ENCODE measurements at places on chromosomes 13 and 19.

GRCh38 chr19:37909661-37910199, 2.7 kb downstream of the SIPA1L3 start:
- no peak for DNase-seq

- no peak for DNase-seq
These were observed 758 bp upstream of the ZNF888 start for GRCh38 chr19:52923778-52924593.

- DNase-seq = no peak
These were observed 21.7 kb downstream of the SIPA1L3 start for GRCh38 chr19:37928527-37929286.

- no peak for DNase-seq
These were observed 95.7 kb downstream of the SLC10A2 start for GRCh38 chr13:102970542-102970941.

- no peak for DNase-seq
These were observed 7.2 kb downstream of the ERFL start for GRCh38 chr19:41920882-41921576.

- DNase-seq = no peak
These were observed 43.9 kb downstream of the ZC3H13 start for GRCh38 chr13:46008631-46009030.

DNA sequence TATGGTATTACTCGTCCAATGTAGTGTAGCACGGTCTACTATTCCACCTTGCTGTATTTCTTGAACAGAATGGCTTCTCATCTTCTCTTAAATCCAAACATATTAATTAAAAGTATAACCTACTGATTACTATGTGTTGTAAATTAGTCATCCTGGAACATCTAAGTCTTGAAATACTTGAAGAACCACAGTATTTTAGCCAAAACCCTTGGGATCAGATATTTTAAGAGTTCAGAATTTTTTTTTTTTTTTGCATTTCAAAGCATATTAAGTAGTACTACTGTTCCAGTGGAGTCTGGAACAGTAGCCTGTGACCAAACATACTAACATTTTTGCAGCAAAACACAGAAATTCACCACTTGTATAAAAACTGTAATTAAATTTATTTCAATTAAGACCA, 30.1 kb downstream of the ZC3H13 start:
- no peak for DNase-seq

DNA sequence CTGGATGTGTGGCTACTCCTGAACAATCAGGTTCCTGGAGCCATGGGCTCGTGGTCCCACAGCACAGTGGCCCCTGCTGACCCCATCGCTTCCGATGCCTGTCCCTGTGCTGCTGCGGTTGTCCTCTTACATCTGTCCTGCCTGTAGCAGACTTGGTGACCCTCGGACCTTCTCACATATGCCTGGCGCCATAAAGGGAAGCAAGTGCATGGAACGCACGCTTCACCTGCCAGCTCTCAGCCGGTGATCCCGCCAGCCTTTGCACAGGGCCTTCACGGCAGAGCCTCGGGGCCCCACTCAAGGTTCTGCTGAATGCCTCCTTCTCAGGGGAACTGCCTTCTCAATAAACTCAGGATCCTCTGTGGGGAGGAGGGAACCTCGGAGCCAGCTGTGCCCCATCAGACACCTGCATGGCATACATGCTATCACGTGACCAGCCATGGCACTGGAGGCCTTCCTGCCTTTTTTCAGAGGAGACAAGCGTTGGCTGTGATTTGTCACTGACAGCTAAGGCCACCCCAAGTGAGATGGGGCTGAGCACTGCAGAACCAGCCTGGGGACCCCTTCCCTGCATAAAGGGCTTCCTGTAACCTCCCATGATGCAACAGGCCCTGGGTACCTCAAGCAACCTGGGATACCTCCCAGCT, 24.3 kb downstream of the PEPD start:
- DNase-seq = no peak

GRCh38 chr19:29806098-29806866, 5.5 kb upstream of the CCNE1 start:
- no peak for DNase-seq

- no peak for DNase-seq
These were observed 3.6 kb upstream of the IFNL2 start for GRCh38 chr19:39264306-39265290.

GRCh38 chr19:29596885-29597525, 9.1 kb upstream of the POP4 start:
- no peak for DNase-seq

DNA sequence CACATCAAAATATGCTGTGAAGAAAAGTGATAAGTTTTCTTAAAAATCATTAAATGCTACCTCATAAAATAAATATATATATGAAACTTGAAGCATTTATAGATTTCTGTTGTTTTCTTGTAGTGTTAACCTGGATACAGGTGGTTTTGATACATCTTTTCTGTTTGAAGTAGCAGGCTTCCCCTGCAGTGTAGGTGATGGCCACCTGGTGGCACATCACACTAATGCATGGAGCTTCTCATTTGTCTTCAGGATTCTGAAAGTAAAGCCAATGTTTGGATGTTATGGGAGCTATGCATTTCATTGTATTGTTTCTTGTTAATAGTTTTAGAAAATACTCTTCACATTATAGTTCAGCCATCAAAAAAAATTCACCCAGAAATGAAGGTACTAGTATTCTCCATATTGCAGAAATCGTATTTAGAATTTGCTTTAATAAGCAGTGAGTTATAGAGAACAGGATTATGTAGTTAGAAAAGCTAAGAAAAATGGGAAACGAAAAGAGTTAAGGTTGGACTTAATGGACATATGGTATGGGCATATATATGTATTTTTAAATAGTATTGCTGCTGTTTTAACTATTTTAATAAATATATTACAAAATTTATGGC, 18.7 kb downstream of the GPR180 start:
- DNase-seq = no peak

- DNase-seq = no peak
These were observed 53.1 kb downstream of the ZNF254 start for GRCh38 chr19:24140099-24140498.

DNA sequence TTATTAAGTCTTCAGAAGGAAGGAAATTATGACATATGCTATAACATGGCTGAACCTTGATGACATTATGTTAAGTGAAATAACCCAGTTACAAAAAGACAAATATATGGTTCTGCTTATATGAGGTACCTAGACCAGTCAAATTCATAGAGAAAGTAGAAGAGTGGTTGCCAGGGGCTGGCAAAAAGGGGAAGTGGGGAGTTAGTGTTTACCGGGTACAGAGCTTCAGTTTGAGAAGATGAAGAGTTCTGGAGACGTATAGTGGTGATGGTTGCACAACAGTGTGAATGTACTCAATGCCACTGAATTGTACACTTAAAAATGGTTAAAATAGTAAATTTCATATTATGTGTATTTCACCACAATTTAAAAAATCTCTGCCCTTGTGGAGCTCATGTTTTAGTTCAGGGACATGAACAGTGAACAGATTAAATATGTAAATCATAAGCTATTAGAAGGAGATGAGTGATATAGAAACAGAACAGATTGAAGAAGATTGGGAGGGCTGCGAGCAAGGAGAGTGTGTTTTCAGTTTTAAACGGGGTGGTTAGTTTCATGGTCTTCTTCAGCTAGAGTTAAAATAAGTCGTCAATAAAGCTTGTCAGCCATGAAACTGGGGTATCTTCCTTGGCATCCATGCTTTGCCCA, 355.2 kb downstream of the KCNRG start:
- DNase-seq = no peak

DNA sequence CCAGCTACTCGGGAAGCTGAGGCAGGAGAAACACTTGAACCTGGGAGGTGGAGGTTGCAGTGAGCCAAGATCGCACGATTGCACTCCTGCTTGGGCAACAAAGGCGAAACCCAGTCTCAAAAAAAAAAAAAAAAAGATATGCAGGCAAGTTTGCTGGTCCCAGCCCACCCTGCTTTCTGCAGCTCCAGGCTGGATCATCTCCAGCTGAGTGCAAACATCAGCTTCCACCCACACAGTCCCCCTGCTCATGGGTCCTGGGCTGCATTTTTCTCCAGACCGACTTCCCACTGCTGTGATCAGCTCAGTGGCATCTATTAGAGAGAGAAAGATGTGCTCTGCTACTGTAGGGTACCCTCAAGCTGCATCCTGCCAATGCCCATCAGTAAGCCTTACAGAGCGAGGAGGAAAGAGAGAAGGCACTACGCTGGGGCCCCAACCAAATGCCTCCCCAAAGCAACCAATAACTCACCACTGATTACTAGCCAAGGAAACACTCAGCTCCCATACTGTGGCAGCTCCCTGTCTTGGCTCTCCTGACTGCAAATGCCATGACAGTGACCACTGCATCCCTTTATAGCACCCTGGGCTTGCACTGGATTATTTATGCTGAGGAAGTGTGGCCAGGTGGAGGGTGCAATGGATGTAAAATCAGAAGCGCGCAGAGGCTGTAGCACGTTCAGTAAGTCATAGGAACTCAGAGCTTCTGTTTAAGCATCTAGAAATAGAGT, 170.9 kb upstream of the ZNF507 start:
- DNase-seq = no peak

GRCh38 chr13:51846756-51847155, 1.8 kb upstream of the TMEM272 start:
- DNase-seq = no peak

- no peak for DNase-seq
These were observed 19.3 kb downstream of the HCN2 start for GRCh38 chr19:609004-609346.

DNA sequence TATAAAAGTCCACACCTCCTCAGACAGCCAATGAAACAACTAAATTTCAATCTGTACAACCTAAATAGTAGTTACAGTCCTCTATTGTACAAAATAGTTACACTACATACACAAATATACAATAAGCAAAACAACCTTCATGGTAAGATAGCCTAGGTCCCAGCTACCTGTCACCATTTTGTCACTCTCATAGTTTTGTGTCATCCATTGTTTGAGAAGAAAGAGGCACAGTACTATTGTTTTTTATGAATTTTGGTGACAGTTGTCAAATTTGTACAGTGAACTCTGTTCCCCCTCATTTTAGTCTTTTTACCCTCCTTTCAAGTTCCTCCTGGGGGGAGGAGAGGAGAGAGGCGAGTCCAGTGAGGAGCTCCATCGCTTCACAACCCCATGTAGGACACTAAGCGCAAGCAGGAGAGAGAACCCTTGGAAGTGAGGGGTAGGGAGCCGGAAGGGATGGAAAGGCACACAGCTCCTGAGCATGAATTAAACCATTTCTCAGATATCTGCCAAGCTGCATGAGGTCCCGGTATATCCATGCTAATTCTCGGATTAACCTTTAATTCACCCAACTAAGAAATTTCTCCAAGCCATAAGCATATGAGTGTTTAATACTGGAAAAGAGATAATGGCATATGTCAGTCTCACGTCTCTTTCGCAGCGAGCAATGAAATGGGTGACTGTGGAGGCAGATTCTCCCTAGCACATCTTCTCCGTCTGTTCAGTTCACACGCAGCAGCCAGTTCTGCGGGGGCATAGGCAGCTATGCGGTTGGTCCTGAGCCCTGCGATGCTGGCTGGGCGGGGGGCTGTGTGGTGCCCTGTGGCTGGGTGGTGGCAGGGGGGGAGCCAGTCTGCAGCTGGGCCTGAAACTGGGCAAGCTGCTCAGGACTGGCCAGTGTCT, 60.5 kb downstream of the SERP2 start:
- no peak for DNase-seq

- no peak for DNase-seq
These were observed 11.4 kb upstream of the USP12 start for GRCh38 chr13:27182844-27183497.

GRCh38 chr19:49749055-49749716, 13.9 kb downstream of the TSKS start:
- DNase-seq = no peak

DNA sequence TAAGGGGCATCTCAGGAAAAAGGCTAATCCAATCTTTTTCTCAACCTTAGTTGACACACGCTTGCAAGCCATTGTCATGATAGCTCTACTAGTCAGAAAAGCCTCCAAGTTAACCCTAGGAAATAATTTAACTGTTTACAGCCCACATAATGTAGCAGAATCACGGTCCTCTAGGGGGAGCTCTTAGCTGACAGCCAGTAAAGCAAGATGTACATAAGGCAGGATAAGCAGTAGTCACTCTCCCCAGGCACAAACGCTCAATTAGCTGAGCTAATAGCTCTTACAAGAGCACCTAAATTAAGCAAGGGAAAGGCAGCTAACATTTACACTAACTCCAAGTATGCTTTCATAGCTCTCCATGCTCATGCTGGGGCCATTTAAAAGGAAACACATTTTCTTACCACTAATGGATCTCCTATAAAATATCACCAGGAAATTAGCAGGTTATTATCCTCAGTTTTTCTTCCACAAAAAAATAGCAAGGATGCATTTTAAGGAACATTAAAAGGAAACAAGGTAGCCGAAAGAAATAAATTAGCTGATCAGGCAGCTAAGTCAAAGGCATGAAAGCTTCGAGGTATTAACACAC, 33.7 kb upstream of the ZSCAN5A start:
- DNase-seq = no peak

GRCh38 chr19:35842666-35843272, 9.5 kb downstream of the NPHS1 start:
- DNase-seq = no peak

- DNase-seq = no peak
These were observed 51.3 kb downstream of the WDR87 start for GRCh38 chr19:37855098-37855497.

DNA sequence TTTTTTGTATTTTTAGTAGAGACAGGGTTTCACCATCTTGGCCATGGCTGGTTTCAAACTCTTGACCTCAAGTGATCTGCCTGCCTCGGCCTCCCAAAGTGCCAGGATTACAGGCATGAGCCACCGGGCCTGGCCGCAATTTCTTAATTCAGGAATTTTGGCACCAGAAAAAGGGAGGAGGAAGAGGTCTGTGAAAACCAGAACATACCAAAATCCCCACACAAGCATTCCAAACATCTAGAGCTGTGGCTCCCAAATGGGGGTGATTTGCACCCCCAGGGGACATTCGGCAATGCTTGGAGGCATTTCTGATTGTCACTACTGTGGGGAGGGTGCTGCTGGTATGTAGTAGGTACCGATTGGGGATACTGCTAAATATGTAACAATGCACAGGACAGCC, 40.2 kb upstream of the ABCC4 start:
- no peak for DNase-seq

GRCh38 chr19:18606281-18607225, at the start of gene CRLF1:
CRLF1 (minus strand) TSS chr19:18606799; CDS start chr19:18606656, 143 bp downstream.
- no peak for DNase-seq

DNA sequence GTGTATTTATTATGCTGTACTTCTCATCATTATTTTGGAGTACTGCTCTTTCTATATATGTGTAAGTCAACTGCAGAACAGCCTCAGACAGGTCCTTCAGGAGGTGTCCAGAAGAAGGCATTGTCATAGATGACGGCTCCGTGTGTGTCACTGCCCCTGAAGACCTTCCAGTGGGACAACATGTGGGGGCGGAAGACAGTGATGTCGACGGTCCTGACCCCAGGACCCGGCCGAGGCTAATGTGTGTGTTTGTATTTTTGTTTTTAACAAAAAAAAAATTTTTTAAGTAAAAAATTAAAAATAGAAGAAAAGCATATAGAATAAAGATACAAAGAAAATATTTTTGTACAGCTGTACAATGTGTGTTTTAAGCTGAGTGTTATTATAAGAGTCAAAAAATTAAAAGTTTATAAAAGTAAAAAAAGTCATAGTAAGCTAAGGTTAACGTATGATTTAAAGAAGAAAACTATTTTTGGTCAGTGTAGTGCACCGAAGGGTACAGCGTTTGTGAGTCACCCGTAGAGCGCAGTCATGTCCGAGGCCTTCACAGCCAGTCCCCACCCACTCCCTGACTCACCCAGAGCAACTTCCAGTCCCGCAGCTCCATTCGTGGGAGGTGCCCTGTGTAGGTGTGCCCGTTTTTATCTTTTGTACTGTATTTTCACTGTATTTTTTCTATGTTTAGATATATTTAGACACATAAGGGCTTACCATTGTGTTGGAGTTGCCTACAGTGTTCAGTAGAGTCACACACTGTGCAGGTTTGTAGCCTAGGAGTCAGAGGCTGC, 42.2 kb upstream of the SPACA7 start:
- DNase-seq = no peak

All from stimulated activated CD8-positive, alpha-beta memory T cell treated with anti-CD3 and anti-CD28 coated beads, Interleukin-2, amount 100 ng/mL, for 48 hours (primary cell).